ENCODE measurements at places on chromosomes 4 and X.

GRCh38 chr4:170423137-170423536 lies 333.4 kb upstream of the AADAT start:
- no peak for DNase-seq

GRCh38 chr4:95387719-95388118 lies 161.1 kb downstream of the UNC5C start:
- DNase-seq, result no peak

DNA sequence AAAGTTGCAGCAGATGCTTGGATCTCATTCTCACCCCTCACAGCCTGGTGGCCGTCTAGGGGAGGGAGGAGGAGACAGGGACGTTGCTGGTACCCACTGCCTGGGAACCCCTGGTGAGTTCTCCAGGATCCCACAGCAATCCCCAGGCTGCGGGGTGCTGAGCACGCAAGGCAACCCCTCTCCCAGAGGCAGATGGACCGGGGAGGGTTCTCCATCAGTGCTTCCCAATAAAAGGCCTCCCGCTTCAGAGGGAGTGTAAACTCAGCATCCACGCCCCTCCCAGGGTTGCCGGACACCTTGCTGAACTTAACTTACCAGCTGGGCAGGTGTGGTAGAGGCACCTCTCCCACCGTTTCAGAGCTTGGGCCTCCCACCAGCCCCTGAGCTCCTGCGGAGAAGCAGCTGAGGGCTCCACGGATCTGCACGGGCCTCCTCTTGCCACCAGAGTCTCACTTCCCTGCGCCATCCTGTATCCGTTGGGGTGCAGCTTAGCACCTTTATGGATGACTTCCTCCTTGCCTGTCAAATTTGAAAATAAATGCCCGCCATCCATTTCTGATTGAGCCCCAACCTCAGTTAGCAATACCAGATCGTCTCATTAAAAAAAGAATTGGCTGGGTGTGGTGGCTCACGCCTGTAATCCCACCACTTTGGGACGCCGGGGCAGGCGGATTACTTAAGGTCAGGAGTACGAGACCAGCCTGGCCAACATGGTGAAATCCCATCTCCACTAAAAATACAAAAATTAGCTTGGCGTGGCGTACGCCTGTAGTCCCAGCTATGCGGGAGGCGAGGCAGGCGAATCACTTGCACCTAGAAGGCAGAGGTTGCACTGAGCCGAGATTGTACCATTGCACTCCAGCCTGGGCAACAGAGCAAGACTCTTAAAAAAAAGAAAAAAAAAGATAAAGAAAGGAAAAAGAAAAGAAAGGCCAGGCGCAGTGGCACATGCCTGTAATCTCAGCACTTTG lies 14.8 kb upstream of the TBC1D14 start:
- no peak for DNase-seq

DNA sequence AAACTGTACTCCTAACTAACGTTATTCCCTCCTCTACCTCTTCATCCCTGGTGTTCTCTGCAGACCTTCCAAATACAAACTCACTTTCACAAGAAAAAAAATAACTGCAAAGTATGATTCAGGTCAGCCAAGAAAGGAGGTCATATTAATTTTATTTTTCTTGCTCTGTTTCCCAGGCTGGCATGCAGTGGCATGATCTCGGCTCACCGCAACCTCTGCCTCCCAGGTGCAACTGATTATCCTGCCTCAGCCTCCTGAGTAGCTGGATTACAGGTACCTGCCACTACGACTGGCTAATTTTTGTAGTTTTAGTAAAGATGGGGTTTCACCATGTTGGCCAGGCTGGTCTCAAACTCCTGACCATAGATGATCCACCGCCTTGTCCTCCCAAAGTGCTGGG lies 156.6 kb downstream of the CHIC2 start:
- DNase-seq, result no peak

DNA sequence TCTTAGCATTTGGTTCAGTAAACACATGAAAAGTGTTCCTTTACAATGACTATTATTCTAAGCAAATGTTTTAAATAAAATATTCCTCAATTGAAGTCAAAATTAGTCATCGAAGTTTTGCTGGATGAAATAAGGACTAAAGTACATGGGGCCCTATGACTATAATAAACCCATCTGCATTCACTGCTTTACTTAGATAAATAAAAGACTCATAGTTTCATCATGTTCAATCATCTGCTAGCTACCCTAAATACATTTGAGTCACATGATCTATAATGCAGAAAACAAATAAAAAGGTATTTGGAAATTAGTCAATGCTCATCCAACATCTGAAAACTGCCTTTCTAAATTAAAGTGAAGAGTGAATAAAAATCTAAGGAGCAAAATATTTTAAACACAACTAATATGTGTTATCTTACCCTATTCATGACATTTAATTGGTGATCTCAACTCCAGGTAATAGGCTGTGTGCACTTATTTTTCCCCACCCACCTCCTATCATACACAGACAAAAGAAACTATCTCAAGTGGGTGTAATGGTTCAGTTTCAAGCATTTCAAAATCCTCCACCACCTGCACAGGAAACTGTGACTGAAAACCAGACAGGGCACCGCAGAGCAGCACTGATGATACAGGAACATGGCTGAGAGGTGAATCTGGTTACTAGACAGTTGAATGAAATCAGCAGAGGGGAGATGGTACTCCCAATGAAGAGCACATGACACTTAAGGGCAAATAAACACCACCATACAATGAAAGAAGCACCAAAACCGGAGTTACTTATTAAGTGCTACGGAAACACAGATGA lies 78.6 kb downstream of the CAMK2D start:
- peak; percentile 42 for DNase-seq

- no peak for DNase-seq
Measured at GRCh38 chrX:23031600-23031999, 31.8 kb downstream of the DDX53 start.

- no peak for DNase-seq
Measured at GRCh38 chr4:78938474-78938867, 767 bp downstream of the PAQR3 start.

GRCh38 chrX:70079297-70079696 lies 17.0 kb downstream of the OTUD6A start:
- no peak for DNase-seq

DNA sequence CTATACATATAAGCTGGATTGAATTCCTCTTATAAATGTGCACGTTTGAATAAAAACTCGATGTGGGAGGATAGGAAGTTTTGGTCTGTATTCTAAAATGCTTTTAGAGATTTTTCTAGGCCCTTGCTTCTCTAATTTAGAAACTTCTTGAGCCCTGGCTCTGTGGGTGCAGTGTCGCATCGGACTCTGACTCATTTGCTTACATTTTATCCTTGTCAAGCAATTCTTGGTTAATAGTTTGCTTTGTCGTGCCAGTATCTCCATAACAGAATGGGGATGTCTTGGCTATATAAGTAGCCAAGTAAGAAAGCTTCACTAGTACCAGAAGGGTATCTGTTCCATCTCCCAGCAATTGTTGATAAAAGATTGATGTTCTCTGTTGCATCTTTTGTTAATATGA lies 10.7 kb downstream of the SGMS2 start:
- no peak for DNase-seq

GRCh38 chr4:153282023-153282422 lies 62.5 kb upstream of the MND1 start:
- no peak for DNase-seq

All from stimulated activated CD8-positive, alpha-beta memory T cell treated with anti-CD3 and anti-CD28 coated beads, Interleukin-15, amount 100 ng/mL, for 4 hours (primary cell).